Activated naive CD8-positive, alpha-beta T cell treated with anti-CD3 and anti-CD28 coated beads for 36 hours (primary cell): ENCODE measurements at places on chromosomes 6 and 20.

DNA sequence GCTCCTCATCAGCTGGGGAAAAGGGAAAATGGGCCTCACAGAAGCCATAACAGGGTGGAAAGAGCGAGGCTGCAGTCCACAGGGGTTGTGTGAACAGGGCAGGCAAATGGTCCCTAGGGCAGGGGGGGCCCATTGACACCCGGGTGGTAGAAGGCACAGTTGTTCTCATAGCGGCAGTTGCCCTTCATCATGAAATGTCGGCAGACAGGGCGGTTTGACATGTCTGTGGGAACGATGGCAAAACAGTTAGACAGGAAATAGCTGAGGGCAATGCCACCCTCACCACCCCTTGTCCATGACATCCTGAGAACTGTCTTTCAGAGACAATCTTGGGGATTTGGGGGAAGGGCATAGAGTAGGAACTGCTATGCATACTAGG, 15.6 kb downstream of the PPP1R10 start:
- no peak overlapping the region for H3K4me3 ChIP-seq
- peaks cover 51% of the 10 kb centered on the region for H3K36me3 ChIP-seq
- H3K27ac ChIP-seq, result no peak overlapping the region
- H3K27me3 ChIP-seq, result no peaks in the 10 kb centered on the region

DNA sequence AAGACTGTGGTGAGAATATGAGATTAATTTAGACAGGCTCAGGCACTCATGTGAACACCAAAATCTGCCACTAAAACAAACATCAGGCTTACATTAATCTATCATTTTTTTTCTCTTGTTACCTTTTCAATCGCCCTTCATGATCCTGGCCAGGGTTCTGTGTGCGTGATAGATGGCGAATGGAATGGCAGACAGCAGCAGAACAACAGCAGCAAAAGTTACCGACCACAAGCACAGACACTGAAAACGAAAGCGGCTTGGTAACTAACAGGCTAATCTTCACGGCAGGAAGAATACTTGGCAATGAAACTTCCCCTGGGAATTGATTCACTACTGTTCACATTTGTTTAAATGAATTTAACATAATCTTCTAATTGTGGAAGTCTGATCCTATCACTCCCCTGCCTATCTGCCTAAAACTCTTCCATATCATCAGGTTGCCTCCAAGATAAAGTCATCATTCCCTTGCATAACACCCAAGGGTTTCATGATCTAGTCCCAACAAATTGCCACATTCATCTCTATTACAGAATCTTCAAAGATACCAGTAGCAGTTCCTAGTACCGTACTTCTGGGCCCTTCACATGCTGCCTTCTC, 28.7 kb downstream of the PTPRK start:
- peak overlapping the region; percentile 30 for H3K4me3 ChIP-seq
- peaks cover 1% of the 10 kb centered on the region for H3K36me3 ChIP-seq
- H3K4me1 ChIP-seq, result peaks cover 7% of the 10 kb centered on the region
- H3K27ac ChIP-seq, result peak overlapping the region; percentile 6
- H3K27me3 ChIP-seq, result no peaks in the 10 kb centered on the region
- DNase-seq, result no peak

- H3K27ac ChIP-seq, result no peak overlapping the region
- no peaks in the 10 kb centered on the region for H3K36me3 ChIP-seq
- H3K4me3 ChIP-seq, result no peak overlapping the region
- no peaks in the 10 kb centered on the region for H3K4me1 ChIP-seq
- H3K27me3 ChIP-seq, result no peaks in the 10 kb centered on the region
These were observed 255.3 kb upstream of the POU3F2 start for GRCh38 chr6:98579079-98579478.

DNA sequence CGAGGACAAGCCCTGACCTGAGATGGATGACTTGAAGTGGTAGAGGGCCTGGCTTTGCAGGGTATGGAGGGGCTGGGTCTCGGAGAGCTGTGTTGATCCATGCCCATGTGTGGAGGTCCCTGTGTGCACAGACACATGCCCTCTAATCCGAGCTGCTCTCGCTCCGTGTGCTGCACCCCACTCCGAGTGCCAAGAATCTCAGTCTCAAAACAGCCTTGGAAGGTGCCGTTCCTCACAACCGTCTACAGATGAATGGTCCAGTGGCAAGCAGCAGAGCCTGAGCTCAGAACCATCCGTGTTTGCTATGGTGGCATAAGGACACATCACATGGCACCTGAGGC, 92.4 kb downstream of the RAMACL start:
- no peak for DNase-seq
- peaks cover 3% of the 10 kb centered on the region for H3K4me1 ChIP-seq
- H3K4me3 ChIP-seq, result no peak overlapping the region

GRCh38 chr20:35181731-35182130, 9.9 kb downstream of the PROCR start:
- no peaks in the 10 kb centered on the region for H3K36me3 ChIP-seq
- H3K27ac ChIP-seq, result no peak overlapping the region
- H3K27me3 ChIP-seq, result no peaks in the 10 kb centered on the region
- H3K4me1 ChIP-seq, result no peaks in the 10 kb centered on the region
